ENCODE measurements at places on chromosomes 2 and 18.

DNA sequence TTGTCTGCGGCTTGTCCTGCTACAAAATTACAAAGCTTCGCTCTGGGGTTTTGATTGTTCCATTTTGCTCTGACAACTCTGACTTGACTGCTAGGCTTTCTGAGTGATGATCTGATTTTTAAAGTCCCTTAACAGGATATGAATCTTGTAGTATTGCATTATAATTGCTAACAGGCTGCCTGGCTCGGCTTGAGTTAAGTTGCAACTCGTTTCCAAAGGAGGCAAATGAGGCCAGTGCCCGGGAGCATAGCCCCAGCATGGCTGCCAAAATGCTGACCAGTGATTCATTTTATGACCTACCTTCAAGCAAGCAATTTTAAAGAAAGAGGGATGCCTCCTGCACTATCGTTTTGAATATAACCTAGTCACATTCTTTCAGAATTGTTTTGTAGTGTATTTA lies 135.4 kb downstream of the COL6A3 start:
- no peak for DNase-seq

DNA sequence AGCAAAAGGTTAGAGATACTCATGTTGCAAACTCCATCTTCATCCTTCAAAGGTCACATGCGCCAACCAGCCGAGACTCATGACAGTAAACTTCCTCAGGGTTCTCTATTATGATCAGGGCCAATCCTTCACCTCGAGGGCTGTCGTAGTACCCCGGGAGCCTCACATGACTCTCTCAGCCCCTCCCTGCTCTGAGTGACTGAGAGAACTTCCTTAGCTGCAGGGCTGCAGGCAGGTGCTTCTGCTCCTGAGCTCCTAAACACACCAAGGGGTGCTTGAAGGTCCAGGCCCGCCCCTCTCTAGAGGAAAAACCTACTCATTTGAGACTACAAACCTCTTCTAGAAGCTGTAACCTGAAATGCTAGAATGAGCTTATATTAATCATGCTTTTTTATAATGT lies 48.2 kb downstream of the LONRF2 start:
- peak; percentile 3 for DNase-seq

- DNase-seq = no peak
Observed at GRCh38 chr2:131058214-131058843, 34.9 kb downstream of the FAM168B start.

- DNase-seq = no peak
Observed at GRCh38 chr18:70058916-70059315, 111.2 kb upstream of the CD226 start.

GRCh38 chr2:227035711-227036367 lies 128.2 kb downstream of the COL4A4 start:
- no peak for DNase-seq

DNA sequence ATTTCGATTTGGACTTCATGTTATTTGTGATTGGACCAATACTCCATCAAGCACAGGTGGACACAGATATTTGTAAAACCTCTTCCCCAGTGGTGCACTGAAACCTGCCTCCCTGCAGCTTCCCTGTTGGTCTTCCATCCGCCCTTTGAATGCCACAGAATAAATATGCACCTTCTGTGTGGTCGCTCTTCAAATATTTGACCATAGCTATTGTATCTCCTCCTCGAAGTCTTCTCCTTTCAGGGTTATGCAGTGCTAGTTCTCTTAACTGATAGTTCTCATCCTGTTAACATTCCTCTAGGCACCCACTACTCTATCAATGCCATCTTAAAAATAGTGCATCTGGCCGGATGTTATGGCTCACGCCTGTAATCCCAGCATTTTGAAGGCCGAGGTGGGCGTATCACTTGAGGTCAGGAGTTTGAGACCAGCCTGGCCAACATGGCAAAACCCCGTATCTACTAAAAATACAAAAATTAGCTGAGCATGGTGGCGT lies 12.5 kb downstream of the SPATS2L start:
- no peak for DNase-seq

GRCh38 chr18:41850781-41851180 lies 104.3 kb upstream of the PIK3C3 start:
- no peak for DNase-seq

- DNase-seq = no peak
Observed at GRCh38 chr18:13422541-13423147, 204.1 kb downstream of the LDLRAD4 start.

GRCh38 chr2:189851174-189851826 lies 67.0 kb downstream of the PMS1 start:
- DNase-seq = no peak

- DNase-seq = no peak
Observed at GRCh38 chr2:76178610-76179009, 467.9 kb upstream of the GCFC2 start.

GRCh38 chr2:38108907-38109731 lies 33.2 kb upstream of the CYP1B1 start:
- DNase-seq = no peak
